CMK (cell line): ENCODE measurements at places on chromosomes 5 and 9.

GRCh38 chr5:54180630-54181031 lies 129.7 kb downstream of the ARL15 start:
- no peak for DNase-seq

DNA sequence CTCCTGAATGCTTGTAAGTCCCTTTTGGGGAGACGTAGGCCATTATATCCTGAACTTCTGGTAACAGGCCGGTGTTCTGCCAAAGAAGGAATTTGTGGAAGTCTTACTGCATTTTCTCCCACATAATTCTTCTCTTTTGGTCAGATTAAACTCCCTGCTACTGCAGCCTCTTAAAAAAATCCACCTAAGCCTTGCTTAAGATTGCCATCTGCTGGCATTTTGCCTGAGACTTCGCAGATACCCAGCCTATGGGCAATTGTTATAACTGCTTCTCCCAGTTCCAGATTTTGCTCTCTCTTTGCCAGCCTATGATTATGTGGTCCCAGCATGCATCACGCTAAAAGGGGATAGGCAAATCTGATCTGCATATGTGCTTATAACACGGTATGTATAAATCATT lies 391.6 kb upstream of the CHD1 start:
- no peak for DNase-seq

GRCh38 chr9:16131264-16131663 lies 578.4 kb downstream of the CCDC171 start:
- DNase-seq: no peak

DNA sequence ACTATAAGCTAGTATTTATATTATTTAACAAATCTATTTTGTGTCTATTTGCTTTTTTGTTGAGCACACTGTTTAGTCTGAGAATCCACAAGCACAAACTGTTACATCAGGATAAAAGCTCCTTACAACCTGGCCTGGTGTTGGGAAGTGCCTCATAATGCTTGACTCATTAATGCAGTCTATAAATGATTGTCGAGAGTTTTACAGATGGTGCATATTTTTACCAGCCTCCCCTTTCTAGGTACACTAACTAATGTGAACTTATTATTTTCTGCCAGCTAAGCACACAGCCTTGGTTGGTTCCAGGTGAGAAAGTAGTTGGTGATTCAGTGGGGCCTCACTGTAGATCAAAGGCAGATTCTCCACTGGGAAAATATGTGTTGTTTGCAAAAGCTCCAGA lies 151.0 kb upstream of the ADAMTS16 start:
- no peak for DNase-seq

DNA sequence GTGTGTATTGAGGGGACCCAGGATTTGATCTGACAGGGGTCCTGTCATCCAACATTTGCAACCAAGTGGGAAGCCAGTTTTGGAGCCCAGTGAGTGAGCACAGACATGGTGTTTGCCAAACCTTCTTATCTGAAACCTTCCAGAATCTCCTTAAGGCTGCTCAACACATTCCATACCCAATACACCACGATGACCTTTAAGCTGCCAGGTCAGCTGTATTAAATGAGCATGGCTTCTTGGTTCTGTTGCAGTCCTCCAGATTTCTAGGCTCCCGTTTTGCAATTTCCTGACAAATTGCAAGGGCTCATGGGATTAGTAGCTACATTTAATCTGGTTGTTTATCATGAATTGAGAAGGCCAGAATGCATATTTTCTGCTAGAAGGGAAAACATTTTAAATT lies 124.2 kb upstream of the ATP10B start:
- no peak for DNase-seq

DNA sequence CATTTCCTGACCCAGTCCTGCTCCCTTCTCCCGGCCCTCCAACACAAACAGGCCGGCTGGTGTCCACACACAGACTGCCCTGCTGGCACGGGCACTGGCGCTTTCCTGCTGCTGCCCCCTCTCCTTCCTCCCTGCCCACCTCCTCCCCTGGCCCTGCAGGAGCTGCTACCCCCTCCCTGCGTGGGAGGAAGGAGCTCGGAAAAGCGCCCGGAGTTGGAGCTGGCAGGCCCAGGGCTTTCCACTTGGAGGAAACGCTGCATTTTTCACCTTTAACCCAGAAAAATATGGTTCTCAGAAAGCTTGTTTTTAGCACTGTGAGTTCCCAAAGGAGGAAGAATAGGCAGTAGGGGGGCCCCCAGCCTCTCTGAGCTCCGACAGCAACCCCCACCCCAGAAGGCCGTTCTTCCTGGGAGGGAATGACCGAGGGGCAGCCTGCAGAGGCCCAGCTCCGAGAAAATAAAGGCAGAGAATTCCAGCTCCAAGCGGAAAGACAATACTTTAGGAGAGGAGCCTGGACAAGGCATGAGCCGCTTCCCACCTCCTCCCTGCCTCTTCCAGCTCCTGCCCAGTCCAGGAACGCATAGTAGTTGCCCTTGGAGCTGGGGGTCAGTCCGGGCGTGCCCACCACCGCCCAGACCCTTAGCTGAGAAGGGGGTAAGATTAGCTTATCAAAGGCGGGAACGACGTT lies 88.9 kb downstream of the LIFR start:
- no peak for DNase-seq

DNA sequence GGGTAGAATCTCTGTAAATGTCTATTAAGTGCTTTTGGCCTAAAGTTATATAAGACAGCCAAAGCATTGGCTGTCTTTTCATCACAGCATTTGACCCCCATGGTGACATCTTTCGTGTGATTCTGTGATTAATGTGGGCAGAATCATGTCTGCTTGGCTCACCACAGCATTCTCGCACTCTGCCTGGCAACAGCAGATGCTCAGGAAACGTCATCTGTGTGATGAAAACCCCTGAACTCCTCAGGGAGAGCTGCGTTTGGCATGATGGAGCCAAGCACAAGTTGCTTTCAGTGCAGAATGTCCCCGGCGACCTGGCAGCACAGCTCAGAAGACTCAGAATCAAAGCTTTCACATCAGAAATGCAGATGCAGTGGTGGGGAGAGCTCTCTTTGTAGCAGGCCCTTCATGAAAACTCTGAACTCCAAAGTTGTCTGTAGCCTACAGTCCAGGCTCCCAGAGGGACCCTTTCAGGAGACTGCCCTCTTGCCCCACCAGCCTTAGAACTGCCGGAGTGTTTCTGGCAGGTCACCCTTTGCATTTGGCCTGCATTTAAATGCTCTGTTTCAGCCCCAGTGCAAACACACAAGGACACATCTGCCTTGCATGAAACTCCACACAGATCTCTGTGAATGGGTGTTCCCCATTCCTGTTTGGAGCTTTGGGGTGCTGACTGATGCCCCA lies 155.6 kb upstream of the PANK3 start:
- no peak for DNase-seq

DNA sequence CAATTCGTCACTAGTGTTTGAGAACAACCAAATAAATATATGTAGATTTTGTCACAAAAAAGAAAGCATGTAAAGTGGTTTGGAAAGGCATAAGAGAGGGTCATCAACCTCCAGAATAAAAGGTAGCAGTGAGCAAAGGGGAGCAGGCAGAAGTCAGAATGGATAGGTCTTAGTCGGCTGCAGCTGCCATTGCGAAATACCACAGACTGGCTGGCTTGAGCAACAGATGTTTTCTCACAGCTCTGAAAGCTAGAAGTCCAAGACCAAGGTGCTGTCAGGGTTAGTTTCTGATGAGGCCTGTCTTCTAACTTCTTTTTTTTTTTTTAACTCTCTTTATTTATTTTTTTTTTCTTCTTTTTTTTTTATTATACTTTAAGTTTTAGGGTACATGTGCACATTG lies 208.1 kb upstream of the PIK3R1 start:
- DNase-seq: no peak

GRCh38 chr9:93974151-93974550 lies 19.0 kb upstream of the BARX1 start:
- no peak for DNase-seq

GRCh38 chr5:54187694-54188093 lies 122.7 kb downstream of the ARL15 start:
- DNase-seq: no peak

DNA sequence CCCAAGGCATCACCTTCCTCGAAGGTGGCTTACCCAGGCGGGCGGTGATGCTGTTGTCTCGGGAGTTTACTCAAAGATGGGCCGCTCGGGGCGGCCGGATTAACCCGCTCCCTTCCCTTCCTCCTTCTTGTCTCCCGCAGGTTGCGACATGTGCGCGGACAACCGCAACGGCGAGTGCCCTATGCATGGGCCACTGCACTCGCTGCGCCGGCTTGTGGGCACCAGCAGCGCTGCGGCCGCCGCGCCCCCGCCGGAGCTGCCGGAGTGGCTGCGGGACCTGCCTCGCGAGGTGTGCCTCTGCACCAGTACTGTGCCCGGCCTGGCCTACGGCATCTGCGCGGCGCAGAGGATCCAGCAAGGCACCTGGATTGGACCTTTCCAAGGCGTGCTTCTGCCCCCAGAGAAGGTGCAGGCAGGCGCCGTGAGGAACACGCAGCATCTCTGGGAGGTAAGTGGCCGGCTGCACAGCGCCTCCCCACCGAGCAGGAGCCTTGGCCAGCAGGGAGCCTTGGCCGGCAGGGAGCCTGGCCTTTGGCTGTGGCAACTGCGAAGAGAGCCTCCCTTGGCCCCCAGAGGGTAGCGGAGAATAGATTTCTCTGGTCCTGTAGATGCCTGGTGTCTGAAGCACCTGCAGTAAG lies 10.6 kb downstream of the PRDM6 start:
- no peak for DNase-seq

DNA sequence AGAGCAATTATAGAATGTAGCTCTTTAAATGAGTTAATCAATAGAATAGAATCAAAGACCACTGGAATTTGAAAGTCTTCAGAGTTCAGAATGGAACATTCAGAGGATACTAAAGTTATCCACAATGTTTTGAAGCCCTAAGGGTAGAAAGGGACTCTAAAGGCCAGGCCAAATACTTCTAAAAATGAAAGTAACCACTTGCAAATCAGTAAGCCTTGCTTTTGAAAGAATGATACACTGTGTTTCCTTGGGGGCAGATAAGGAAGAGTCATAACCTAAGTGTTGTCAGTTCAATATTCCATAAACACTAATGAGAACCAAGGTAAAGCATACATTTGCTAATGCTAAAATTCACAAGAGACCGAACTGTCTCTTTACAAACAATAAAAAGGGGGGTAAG lies 813.5 kb downstream of the PTPRD start:
- DNase-seq: no peak

DNA sequence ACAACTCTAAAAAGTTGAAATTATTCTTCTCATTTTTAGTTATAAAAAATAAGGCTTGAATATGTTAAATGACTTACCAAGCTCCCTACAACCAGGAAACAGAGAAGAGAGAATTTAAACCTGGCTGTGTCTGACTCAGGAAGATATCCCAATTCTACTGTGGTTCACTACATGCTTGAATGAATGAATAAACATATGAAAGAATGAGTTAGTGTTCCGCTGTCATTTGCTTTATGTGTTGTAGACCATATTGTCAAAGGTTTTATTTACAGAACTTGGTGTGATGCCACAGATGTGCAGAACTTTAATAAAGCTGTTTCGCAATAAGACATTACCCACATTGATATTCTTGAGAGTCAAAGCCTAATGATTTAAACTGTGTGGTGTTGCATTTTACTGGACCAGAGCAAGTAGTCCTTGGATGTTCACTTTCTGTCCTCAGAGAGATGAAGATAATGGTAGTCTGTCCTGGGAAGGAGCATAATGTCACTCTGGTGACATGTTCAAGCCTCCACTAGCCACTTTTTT lies 313.2 kb downstream of the TRIM32 start:
- DNase-seq: no peak

DNA sequence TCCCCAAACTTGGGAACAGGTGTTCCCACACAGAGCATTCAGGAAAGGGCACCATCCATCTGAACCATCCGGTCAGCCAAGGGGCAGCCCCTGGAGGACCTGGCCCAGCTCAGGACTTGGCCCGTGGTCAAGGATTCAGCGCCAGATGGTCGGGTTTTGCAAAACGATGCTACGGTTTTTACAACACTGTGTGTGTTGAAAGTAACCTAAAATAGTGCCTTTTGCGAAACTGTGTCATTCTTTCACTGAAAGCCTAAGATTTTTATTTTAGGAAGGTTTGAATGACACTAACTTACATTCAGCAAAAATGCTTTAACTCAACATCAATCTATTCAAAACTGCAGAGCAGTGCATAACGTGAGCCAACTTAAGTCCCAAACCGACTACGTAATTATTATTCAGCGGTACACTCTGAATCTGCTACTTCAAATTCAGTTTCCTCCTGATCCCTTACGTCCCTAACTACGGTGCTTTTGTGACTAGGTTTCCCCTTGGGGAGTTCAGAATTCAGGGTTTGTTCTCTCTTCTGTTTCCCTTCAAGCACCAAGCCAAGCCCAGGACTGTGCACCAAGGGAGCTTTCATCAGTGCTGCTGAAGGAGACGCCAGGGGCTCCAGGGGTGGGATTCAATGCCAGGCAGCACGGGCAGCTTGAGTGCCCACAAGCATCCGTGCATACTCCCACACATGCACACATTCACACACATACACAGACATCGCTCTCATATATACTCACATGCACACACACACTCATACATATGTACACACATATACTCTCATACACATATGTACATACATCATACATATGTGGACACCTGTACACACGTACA lies 25.8 kb downstream of the LPCAT1 start:
- DNase-seq: no peak

DNA sequence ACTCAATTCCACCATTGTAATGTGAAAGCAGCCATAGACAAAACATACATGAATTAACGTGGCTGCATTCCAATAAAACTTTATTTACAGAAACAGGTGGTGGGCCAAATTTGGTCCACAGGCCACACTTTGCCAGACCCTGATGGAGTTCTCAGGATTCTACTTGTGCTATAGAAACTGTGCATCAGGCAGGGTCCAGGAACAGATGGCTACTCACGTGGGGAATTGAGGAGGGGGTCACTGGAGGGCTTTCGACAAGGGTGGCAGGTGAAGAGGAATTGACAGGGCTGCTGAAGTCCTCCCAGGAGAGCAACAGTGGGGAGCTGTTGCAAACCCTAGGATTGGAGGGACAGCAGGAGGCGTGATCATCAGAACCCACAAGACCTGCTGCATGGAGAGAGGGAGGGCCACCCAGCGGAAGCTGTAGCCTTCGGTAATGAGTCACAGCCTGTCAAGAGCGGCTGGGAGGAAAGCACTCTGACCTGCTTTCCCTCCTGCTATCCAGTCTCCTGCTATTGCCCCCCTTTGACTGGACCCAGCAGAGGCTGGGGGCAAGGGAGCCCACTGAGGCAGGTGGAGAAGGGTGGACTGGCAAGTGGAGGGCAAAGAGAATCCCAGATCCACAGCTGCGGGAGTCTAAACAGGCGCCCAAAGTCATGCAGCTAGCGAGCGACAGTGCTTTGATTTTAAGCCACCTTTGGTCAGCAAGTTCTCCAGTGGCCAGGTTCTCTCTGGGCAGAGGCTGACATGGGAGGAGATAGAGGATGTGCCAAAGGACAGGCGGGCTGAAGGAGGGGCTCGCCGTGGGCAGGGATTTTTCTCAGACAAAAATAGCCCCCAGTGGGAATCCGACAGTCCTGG lies 138.3 kb upstream of the SMIM23 start:
- DNase-seq: no peak
